ENCODE measurements at places on chromosomes 7 and 10.

DNA sequence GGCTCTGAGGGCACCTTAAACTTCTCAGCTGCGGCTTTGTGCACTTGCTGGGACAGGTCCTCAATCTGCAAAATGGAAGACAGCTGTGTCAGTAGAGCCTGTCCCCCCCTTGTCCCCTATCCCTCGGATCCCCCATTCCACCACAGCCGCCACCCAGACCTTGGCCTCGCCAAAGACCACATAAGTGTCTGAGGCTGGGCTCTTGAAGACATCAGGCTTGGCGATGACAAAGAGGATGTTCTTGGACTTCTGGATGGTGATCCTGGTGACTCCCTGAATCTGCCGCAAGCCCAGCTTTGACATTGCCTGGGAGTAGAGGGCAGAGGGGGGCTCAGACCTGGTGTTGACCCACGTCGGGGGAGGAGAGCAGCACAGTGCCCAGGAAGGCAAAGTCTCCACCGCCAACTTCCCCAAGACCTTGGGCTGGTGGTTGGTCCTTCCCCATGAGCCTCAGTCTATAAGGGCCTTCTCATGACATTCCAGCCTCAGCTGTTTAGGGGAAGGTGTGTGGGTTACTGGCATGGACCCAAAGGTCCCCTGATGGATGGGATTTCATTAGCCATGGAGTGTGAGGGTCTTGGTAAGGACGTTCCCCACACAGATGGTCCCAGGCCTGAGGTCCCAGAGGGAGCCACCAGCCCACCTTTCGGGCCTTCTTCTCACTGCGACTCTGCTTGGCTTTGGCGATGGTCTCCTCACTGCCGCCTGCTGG, 7.7 kb downstream of the NACAD start:
- DNase-seq = no peak

DNA sequence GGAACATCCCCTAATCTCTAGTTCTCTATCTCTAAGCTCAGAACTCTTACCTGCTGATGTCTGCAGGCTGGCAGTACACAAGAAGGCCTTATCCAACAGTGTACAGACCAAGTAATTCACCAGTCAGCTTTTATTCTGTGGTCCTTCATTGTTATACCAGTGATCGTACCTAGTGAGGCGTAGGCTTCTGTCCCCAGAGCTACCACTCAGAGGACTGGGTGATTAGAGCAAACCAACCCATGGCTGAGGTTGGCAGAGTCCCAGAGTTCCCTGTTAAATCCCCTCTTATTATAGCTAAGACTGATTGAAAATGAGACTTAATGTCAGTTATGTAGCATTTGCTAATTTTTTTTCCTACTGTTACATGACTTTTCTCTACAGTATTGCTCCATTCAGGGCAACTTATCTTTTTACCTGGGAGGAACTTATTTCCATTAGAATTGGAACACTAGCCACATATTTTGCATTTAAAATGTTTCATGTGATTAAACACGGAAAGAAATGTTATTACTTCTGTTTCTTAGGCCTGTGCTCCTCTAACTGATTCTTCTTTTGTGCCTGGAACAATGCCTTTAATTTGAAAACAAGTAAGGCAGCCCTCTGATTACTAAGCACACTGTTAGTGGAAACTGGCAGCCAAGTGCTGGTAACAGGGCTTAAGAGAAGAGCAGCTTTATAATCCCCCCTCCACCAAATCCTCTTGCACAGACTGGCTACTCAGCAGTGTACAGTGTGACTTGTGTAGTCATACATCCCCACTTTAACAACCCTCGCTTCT, 127.2 kb downstream of the LRRC4 start:
- DNase-seq = no peak

GRCh38 chr10:123557366-123558108, 108.6 kb upstream of the GPR26 start:
- no peak for DNase-seq

DNA sequence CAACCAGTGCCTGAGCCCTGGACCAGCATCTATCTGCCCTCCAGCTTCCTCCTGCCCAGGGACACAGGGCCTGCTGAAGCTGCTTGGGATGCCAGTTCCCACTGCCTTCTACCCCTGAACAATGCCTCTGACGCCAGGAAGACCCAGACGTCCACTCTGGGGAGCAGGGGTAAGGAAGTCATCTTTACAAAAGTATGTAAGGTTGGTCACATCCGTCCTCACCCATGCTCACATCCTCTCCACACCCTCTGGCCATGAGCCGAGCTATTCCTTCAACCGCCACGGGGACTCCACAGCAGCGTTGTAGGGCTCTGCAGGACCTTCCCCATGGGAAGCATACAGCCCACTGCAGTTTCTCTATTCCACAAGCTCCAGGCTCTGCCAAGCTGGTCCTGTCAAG, 58.5 kb downstream of the CLRN3 start:
- DNase-seq = no peak

DNA sequence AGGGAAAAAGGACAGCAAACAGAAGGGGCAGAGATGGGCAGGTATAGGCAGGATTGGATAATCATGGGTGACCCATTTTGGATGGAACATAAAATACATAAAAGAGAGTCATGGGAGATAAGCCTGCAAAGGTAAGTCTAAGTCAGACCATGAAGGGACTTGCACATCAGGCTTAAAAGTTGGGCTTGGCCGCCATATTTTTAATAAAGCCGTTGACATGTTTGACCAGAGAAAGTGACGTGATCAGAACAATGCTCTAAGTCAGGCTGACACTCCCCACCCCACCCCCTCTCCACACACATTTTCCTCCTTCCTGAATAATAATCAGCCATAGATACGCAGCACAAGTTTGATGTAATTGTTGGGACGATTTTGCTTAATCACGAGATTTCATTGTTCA, 54.0 kb downstream of the MRPL32 start:
- DNase-seq = no peak
